Left ventricle myocardium superior (tissue), 1 donor: ENCODE measurements at places on chromosomes 6 and 20. TPM values are rescaled to one million over a fixed set of nuclear protein-coding genes. Genes with fewer than 3 reads are reported as not detected.

Gene C6orf89
- total RNA-seq, result 76.6 TPM

Gene APOM
- total RNA-seq, result 2.4 TPM

Gene DNAH8
- not detected for total RNA-seq

Gene CTCFL
- not detected for total RNA-seq

Gene SSR1
- 62.5 TPM for total RNA-seq

Gene PBOV1
- total RNA-seq, result not detected

Gene TSHZ2
- 5.2 TPM for total RNA-seq

Gene SASH1
- total RNA-seq, result 31.8 TPM

Gene CCN5
- 19.5 TPM for total RNA-seq

Gene VSX1
- not detected for total RNA-seq

Gene HLA-DOA
- total RNA-seq, result 1.8 TPM

Gene SRMS
- total RNA-seq, result not detected

Gene GMPR
- 112 TPM for total RNA-seq

Gene EEF1A2
- total RNA-seq, result 1,346 TPM

Gene SPAG4
- 3.1 TPM for total RNA-seq

Gene DUSP15
- total RNA-seq, result 4.0 TPM

Gene GABRR1
- total RNA-seq, result not detected
